ENCODE measurements at places on chromosomes 2 and 18.

- DNase-seq = peak; percentile 75
Observed at GRCh38 chr2:200483729-200484198, 26.1 kb downstream of the KCTD18 start.

DNA sequence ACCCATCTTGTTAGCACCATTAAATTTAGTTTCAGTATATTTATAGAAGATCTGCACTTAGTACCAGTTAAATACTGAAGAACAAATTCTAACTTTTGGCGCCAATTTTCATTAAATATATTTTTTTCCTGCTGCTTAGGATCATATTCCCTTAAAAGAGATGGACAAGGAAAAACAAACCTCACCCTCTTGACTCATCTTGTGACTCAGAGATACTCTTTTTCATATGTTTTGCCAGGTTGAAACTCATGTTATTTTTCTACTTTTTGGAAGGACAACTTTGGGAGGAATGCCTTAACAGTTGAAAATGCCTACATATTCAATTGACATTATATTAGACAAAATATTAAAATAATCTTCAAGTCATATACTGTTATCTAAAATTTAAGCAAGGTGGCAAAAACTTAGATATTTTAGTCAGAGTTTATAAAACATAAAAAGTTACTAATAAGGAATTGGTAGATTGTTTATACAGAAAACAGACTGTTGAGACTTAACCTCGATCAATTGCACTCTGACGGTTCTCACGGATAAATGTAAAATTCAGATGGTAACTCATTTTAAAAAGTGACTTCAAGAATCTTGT, 36.2 kb downstream of the PNO1 start:
- DNase-seq = peak; percentile 10

DNA sequence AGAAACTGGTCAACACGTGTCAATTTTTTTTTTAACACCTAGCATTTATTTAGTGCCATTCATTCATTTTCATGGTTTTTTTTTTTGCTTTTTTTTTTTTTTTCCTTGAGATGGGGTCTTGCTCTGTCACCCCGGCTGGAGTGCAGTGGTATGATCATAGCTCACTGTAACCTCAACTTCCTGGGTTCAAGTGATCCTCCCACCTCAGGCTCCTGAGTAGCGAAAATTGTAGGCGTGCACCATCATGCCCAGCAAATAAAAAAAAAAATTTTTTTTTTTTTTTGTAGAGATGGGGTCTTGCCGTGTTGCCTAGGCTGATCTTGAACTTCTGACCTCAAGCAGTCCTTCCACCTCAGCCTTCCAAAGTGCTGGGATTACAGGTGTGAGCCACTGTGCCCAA, 21.1 kb downstream of the USP14 start:
- DNase-seq = no peak

GRCh38 chr2:170509452-170510193, 205.5 kb upstream of the SP5 start:
- no peak for DNase-seq

- DNase-seq = peak; percentile 81
Observed at GRCh38 chr2:53202063-53202462, 565.5 kb upstream of the CHAC2 start.
